Activated naive CD8-positive, alpha-beta T cell treated with anti-CD3 and anti-CD28 coated beads for 36 hours (primary cell): ENCODE measurements at places on chromosomes 11 and 22. TPM values are rescaled to one million over a fixed set of nuclear protein-coding genes. Genes with fewer than 3 reads are reported as not detected.

Gene UCP2
- total RNA-seq = 180 TPM

Gene KBTBD3
- 4.8 TPM for total RNA-seq

Gene OR52D1
- not detected for total RNA-seq

Gene TLCD5
- 0.37 TPM for total RNA-seq

Gene DNAJB7
- not detected for total RNA-seq

Gene SULT4A1
- 0.29 TPM for total RNA-seq

Gene SMC1B
- total RNA-seq = 2.1 TPM

Gene TTLL1
- 4.2 TPM for total RNA-seq

Gene UCP3
- 0.89 TPM for total RNA-seq

Gene OR5F1
- not detected for total RNA-seq

Gene CAPN1
- total RNA-seq = 66.7 TPM

Gene OR2AT4
- not detected for total RNA-seq

Gene ARHGAP1
- total RNA-seq = 46.8 TPM

Gene PAX6
- total RNA-seq = not detected

Gene CTSW
- total RNA-seq = 39.3 TPM

Gene APOL3
- 55.0 TPM for total RNA-seq

Gene RHOD
- total RNA-seq = 0.78 TPM

Gene CDC42BPG
- 0.54 TPM for total RNA-seq

Gene MMP1
- total RNA-seq = not detected
